Karpas-422 (cell line): ENCODE measurements at places on chromosomes 2 and 18. TPM values are rescaled to one million over a fixed set of nuclear protein-coding genes. Genes with fewer than 3 reads are reported as not detected.

GRCh38 chr2:202165945-202166344 lies 72.5 kb downstream of the SUMO1 start:
- no peak for DNase-seq
- H3K36me3 ChIP-seq, result no peaks in the 10 kb centered on the region
- H3K4me3 ChIP-seq, result no peak overlapping the region
- H3K4me1 ChIP-seq, result peaks cover 7% of the 10 kb centered on the region

- peaks cover 40% of the 10 kb centered on the region for H3K4me1 ChIP-seq
- 0 out of 2 replicates have a peak, but pooled peaks cover 4% of the 10 kb centered on the region for H3K36me3 ChIP-seq
- peak overlapping the region; percentile 55 for H3K4me3 ChIP-seq
- DNase-seq, result peak; percentile 91
- H3K27ac ChIP-seq, result peak overlapping the region; percentile 96
- H3K27me3 ChIP-seq, result no peaks in the 10 kb centered on the region
Measured at GRCh38 chr18:79523736-79524180, 128.0 kb downstream of the NFATC1 start.

GRCh38 chr2:170148161-170148560 lies 29.8 kb upstream of the MYO3B start:
- H3K36me3 ChIP-seq, result no peaks in the 10 kb centered on the region
- no peak for DNase-seq
- H3K4me3 ChIP-seq, result no peak overlapping the region
- H3K27me3 ChIP-seq, result no peaks in the 10 kb centered on the region
- no peak overlapping the region for H3K27ac ChIP-seq
- H3K4me1 ChIP-seq, result peaks cover 41% of the 10 kb centered on the region

GRCh38 chr2:229282758-229283546 lies 11.9 kb upstream of the PID1 start:
- no peak for DNase-seq
- no peak overlapping the region for H3K27ac ChIP-seq
- H3K4me3 ChIP-seq, result no peak overlapping the region
- peaks cover 4% of the 10 kb centered on the region for H3K4me1 ChIP-seq

DNA sequence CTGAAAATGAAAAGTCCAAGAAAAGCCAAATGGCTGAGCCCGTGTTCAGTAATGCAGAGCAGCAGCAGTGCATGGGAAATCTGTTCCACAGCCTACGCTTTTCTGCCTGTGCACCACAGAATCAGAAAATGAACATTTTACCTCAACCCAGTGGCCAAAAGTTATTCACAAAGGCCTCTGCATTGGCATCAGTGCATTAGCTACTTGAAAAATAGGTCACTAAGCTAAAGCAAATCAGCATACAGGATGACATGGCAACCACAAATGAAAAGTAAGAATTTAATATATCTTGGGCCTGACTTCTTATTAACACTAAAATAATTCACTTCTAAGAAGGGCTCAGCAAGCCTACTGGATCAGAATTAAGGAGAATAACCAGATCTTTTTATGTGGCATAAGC lies 1145.3 kb upstream of the CHAC2 start:
- H3K36me3 ChIP-seq, result no peaks in the 10 kb centered on the region
- no peak overlapping the region for H3K27ac ChIP-seq
- no peaks in the 10 kb centered on the region for H3K4me1 ChIP-seq
- no peak for DNase-seq
- H3K4me3 ChIP-seq, result no peak overlapping the region

- H3K27me3 ChIP-seq, result no peaks in the 10 kb centered on the region
- no peak overlapping the region for H3K4me3 ChIP-seq
- no peaks in the 10 kb centered on the region for H3K4me1 ChIP-seq
- no peak for DNase-seq
- peaks cover 7% of the 10 kb centered on the region; the same call in 1 of the 2 replicates for H3K36me3 ChIP-seq
Measured at GRCh38 chr2:36561237-36561944, 36.6 kb downstream of the FEZ2 start.

GRCh38 chr2:219562049-219563020 lies 9.0 kb downstream of the OBSL1 start:
- DNase-seq, result no peak
- no peak overlapping the region for H3K27ac ChIP-seq
- no peaks in the 10 kb centered on the region for H3K27me3 ChIP-seq
- no peaks in the 10 kb centered on the region for H3K4me1 ChIP-seq
- no peak overlapping the region for H3K4me3 ChIP-seq

- no peak overlapping the region for H3K4me3 ChIP-seq
- DNase-seq, result no peak
- no peaks in the 10 kb centered on the region for H3K4me1 ChIP-seq
- H3K27ac ChIP-seq, result no peak overlapping the region
- H3K36me3 ChIP-seq, result no peaks in the 10 kb centered on the region
- no peaks in the 10 kb centered on the region for H3K27me3 ChIP-seq
Measured at GRCh38 chr18:65279668-65280305, 471.0 kb upstream of the CDH7 start.

GRCh38 chr2:238038203-238038602 lies 22.6 kb upstream of the SCLY start:
- no peaks in the 10 kb centered on the region for H3K4me1 ChIP-seq
- H3K36me3 ChIP-seq, result no peaks in the 10 kb centered on the region
- H3K27me3 ChIP-seq, result no peaks in the 10 kb centered on the region
- no peak overlapping the region for H3K27ac ChIP-seq
- DNase-seq, result no peak

- DNase-seq, result no peak
- no peaks in the 10 kb centered on the region for H3K36me3 ChIP-seq
- no peak overlapping the region for H3K4me3 ChIP-seq
- H3K27me3 ChIP-seq, result no peaks in the 10 kb centered on the region
- H3K27ac ChIP-seq, result no peak overlapping the region
Measured at GRCh38 chr2:166651080-166651675, 157.1 kb upstream of the SCN7A start.

- H3K4me3 ChIP-seq, result no peak overlapping the region
- H3K27me3 ChIP-seq, result no peaks in the 10 kb centered on the region
- peak; percentile 58 for DNase-seq
- H3K36me3 ChIP-seq, result no peaks in the 10 kb centered on the region
- no peaks in the 10 kb centered on the region for H3K4me1 ChIP-seq
Measured at GRCh38 chr2:133884739-133885381, 316.6 kb upstream of the NCKAP5 start.

DNA sequence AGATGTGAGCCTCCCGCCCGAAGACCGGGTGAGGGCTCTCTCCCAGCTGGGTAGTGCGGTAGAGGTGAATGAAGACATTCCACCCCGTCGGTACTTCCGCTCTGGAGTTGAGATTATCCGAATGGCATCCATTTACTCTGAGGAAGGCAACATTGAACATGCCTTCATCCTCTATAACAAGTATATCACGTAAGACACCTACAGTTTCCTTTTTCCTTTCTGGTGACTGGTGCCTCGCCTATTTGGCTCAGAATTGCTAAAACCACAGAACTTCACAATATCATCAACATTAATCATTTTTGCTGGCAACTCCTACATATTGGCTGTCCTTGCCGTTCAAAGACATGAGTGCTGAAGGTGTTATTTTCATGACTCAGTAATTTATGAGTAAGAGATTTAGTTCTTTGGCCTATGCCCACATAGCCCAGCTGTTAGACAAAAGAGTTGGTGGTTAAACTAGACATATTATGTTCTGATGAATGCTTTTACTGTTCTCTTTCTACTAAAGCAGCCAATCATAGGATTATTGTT lies 2.2 kb downstream of the STAMBP start:
- H3K27ac ChIP-seq, result no peak overlapping the region
- H3K27me3 ChIP-seq, result no peaks in the 10 kb centered on the region
- H3K4me3 ChIP-seq, result no peak overlapping the region
- peaks cover 29% of the 10 kb centered on the region for H3K36me3 ChIP-seq
- DNase-seq, result no peak
- H3K4me1 ChIP-seq, result peaks cover 36% of the 10 kb centered on the region

The UBE2F gene
- total RNA-seq, result 52.2 and 63.3 TPM in 2 replicates

The GALNT14 gene
- total RNA-seq, result 1.6 and 1.7 TPM in 2 replicates

The CHRNG gene
- not detected in 2 replicates for total RNA-seq
